ENCODE measurements at places on chromosomes 11 and 22.

- DNase-seq = no peak
Observed at GRCh38 chr11:123457187-123457770, 27.2 kb downstream of the GRAMD1B start.

- DNase-seq = no peak
Observed at GRCh38 chr11:134579724-134580609, 167.9 kb upstream of the B3GAT1 start.

DNA sequence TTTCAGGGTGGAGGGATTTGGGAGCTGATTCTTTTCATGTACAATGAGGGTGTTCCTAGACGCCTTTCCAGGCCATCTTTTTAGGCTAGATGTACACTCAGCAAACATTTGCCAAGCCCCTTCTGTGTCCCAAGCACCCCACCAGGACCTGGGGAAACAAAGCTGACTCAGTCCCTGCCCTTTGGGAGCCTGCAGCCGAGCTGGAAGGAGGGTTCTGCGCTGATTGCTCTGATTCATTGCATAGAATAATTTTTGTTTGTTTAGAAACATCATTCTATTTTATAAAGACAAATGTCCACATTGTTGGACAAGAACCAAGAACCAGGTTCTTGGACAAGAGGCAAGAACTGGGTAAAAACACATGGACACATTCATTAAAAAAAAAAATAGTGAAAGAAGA, 16.7 kb downstream of the TP53AIP1 start:
- no peak for DNase-seq

DNA sequence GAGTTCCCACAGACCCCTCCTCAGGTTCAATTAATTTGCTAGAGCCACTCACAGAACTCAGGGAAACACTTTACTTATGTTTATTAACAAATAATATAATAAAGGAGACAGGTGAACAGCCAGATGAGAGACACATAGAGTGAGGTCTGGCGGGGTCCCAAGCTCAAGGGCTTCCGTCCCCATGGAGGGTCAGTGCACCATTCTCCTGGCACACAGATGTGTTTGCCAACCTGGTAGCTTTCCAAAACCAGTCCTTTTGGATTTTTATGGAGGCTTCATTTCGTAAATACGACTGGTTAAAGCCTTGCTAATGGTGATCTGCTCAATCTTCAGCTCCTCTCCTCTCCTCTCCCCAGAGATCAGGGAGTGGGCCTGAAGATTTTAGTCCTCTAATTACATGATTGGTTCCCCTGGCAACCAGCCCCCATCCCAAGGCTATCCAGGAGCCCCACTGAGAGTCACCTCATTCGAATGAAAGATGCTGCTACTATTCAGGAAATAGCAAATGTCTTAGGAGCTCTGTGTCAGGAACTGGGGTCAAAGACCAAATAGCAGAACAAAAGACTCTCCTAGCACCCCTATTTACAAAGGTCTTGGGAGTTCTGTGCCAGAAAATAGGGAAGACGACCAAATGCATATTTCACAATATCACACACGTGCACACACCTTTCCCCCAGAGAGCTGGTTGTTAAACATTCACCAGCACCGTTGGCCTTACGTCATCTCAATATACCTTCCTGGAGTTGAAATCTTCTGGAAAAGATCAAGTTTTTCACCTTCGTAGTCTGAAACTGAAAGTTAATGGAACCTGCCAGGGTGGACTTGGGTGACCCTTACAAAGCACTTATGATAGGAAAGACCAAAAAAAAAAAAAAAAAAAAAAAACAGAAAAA, 23.8 kb upstream of the CAPRIN1 start:
- DNase-seq = no peak

DNA sequence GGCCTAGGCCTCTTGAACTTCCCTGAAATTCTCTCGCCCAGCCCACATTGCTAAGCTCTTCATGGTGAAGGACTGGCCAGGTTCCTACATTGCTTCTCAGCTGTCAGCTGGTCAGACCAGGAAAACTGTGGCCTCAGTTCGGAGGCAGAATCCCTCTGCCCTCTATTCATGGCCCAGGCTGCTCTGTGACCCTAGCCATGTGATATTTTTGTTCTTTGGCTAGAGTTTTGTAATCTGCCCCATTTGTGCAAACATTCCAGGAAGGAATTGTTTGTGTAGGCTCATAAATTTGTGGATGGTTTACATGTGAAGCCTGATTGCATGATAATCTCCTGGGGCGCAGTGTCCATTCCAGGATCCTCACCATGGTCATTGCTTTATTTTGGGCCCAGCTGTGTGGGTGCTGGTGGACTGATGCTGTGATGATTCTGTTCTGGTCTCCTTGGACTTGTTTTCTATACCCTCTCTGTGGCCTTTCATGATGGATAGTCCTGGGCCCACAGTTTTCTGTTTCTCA, 149.1 kb upstream of the E2F8 start:
- DNase-seq = no peak

DNA sequence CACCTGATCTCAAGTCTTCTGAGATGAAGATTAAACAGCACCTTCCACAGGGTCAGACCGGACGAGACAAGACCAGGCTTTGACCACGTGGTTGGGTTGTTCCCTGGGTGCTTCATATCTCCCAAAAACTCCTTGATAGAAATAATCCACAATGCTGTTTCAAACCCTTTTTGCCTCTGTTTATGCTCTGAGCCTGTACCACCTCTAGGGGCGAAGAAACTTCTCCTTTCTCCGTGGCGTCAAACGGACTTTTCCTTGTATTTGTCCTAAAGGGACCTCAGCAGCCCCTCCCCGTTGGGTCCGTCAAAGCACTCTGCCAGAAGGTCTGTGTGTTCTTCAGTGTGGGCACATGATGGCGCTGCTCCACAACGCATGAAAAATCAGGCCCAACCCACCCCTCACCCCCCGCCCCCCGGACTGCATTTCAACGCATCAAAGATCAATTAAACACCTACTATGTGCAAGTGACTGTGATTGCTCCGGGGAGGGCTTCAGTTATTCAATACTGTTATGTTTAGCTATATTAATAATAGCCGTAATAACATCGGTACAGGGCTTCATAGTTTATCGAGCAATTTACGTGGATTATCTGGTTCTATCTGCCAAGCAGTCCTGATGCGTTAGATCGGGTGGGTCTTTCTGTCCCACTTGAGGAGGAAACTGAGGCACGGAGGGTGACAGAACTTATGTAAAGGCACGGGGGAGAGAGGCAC, 17.3 kb upstream of the EIF3D start:
- DNase-seq = peak; percentile 66
